ENCODE measurements at places on chromosomes 13 and 19. TPM values are rescaled to one million over a fixed set of nuclear protein-coding genes. Genes with fewer than 3 reads are reported as not detected.

- DNase-seq: no peak
Measured at GRCh38 chr13:111915104-111915551, 151.8 kb upstream of the SOX1 start.

The SLC10A2 gene
- polyA plus RNA-seq: not detected

DNA sequence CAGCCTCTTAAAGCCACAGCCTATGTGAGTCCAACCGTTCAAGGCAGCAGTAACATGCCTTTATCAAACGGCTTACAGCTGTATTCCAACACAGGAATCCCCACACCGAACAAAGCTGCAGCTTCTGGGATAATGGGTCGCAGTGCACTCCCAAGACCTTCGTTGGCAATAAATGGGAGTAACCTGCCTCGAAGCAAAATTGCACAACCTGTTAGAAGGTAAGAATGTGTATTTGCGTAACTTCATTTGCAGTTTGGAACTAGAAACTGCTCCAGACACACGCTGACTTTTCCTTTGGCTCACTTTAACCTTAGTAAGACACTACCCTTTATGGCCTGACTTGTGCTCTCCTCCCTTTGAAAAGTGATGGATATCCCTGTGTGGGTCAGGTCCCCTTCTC is 63.4 kb downstream of the SLAIN1 start:
- no peak for DNase-seq

DNA sequence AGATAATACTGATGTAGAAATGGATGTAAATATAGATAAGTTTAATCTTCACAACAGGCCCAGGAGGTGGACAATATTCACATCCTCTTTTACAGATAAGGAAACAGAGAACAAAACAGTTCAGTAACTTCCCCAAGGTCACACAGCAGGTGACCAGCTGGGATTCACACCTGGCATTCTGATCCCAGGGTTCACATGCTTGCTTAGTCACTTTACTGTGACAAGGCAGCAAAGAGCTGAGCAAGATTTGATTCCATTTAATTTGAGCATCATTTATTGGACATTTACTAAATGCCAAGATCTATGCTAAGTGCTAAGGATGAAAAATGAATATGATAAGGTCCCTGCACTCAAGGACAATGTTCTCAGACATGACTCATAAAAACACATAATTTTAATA is 94.1 kb upstream of the STARD13 start:
- no peak for DNase-seq

- DNase-seq: no peak
Measured at GRCh38 chr19:38079926-38080380, 144.1 kb downstream of the DPF1 start.

DNA sequence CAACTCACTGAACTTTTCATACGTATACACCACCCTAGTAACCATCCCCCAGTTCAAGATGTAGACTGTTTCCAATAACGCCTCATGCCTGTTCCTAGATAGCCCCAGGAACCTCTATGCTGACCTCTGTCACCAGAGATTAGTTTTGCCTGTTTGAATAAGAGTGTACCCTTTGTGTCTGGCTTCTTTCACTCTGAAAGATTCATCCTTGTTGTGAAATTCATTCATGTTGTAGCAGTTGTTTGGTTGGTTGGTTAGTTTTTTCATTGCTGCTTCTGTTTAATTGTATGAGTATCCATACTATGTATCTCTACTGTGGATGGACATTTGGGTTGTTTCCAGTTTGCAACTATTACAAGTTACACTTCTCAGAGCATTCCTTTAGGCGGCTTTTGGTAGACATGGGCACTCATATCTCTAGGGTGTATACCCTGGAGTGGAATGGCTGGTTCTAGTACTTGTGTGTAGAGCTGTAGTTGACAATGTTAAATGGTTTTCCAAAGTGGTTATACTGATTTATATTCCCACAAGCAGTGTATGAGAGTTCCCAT is 1.6 kb downstream of the RNASEH2B start:
- no peak for DNase-seq

The PPM1N gene
- polyA plus RNA-seq: 0.78 TPM

- peak; percentile 36 for DNase-seq
Measured at GRCh38 chr13:47546391-47547225, 454.5 kb downstream of the SUCLA2 start.

DNA sequence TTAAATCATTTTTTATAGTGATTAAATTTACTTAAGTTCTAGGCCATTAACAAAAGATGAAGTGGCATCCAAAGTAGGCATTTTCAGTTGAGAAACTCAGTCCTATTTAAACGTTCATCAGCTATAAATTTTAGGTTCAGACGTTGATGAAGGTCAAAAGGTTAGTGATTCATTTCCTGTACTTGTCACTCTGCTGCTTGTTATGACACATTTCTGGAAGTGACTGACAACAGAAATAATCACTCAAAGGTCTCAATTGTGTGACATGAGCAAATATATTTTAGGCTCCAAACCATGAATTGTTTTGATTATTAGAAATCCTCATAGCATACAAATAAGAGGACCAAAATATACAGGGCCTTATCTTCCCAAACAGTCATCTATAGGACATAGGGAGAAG is 10.3 kb upstream of the EDNRB start:
- DNase-seq: no peak
